Activated naive CD4-positive, alpha-beta T cell treated with anti-CD3 and anti-CD28 coated beads, Interleukin-2, amount 10 ng/mL, durations not matched to agents 7 days and 5 days (primary cell): ENCODE measurements at places on chromosomes 12 and 14.
A peak's percentile ranks its signal among the peaks of the same experiment; 100 is the strongest.

- no peak overlapping the region for H3K27ac ChIP-seq
- H3K4me1 ChIP-seq, result no peaks in the 10 kb centered on the region
- no peak overlapping the region for H3K4me3 ChIP-seq
- H3K27me3 ChIP-seq, result peaks cover 16% of the 10 kb centered on the region
These were observed 51.8 kb downstream of the PRIMA1 start for GRCh38 chr14:93736378-93737014.

- no peak overlapping the region for H3K27ac ChIP-seq
- DNase-seq, result no peak
- H3K4me3 ChIP-seq, result no peak overlapping the region
- no peaks in the 10 kb centered on the region for H3K36me3 ChIP-seq
- H3K27me3 ChIP-seq, result no peaks in the 10 kb centered on the region
These were observed 165.4 kb downstream of the FOXG1 start for GRCh38 chr14:28931999-28932398.

DNA sequence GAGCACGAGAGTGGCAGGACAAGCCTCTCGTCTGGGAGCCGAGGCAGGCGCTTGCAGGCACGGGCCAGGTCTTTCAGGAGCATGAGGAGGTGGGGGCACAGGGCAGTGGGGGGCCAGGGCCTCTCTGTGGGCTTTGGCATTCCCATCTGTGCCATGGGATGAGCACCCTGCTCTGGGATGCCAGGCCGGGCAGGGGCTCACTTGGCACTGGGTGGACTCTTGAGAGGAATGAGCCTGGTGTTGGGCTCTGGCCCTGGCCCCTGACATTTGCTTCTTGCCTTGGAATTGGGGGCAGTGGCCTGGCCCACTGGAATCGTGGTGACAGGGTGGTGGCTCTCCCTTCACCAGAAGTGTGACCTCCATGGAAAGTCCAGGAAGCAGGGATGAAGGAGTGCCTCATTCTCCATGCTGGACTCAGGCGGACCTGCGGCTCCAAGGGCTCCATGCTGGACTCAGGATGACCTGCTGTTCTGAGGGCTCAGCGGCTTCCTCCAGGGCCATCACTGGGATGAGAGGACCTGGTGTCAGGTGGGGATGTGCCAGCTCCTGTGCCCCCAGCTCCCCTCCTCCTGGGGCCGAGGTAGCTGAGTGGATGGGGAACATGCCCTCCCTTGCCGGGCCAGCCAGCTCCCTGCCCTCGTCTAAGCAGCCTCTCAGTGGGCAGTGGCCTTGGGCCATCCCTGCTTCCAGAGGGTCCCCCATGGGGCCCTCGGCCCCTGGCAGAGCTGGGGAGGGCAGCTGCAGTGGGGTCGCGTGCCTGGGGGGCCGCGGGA is 220.3 kb downstream of the KIF26A start:
- peaks cover 13% of the 10 kb centered on the region for H3K27me3 ChIP-seq
- no peaks in the 10 kb centered on the region for H3K4me1 ChIP-seq
- H3K27ac ChIP-seq, result no peak overlapping the region
- no peaks in the 10 kb centered on the region for H3K36me3 ChIP-seq

DNA sequence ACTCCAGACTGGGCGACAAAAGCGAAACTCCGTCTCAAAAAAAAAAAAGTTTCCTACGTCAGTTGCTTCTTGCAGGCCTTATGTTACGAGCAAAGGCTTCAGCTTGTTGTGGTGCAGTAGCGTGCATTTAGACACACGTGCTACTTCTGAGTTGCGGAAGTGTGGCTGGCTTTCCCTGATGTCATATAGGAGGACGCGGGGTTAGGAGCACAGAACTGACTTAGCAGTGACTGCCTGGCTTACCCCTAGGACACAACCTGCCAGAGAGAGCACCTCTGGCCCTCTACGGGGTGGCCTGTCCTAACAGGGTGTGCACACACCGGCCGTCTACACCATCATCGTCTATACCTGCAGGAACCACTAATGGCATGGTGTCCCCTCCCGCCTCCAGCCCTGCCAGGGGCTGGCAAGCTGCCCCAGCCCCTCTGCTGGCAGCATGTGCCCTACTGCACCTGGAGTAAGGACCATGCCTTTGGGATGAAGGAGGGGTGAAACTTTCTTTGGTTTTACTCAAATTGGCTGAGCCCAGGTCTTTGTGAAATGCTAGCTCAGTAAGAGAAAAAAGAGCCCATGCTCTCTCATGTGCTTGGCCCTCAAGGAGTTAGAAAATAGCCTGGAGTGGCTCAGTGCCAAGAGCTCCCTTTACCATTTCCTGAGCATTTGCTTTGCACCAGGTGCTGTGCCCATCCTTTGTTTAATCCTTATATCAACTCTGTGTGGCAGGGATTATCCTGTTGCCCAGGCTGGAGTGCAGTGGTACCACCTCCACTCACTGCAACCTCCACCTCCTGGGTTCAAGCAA is 1.7 kb upstream of the GPR68 start:
- peak overlapping the region; percentile 99 for H3K27ac ChIP-seq
- H3K4me1 ChIP-seq, result peaks cover 96% of the 10 kb centered on the region
- peak overlapping the region; percentile 84 for H3K4me3 ChIP-seq
- DNase-seq, result peak; percentile 92
- H3K36me3 ChIP-seq, result peaks cover 75% of the 10 kb centered on the region

DNA sequence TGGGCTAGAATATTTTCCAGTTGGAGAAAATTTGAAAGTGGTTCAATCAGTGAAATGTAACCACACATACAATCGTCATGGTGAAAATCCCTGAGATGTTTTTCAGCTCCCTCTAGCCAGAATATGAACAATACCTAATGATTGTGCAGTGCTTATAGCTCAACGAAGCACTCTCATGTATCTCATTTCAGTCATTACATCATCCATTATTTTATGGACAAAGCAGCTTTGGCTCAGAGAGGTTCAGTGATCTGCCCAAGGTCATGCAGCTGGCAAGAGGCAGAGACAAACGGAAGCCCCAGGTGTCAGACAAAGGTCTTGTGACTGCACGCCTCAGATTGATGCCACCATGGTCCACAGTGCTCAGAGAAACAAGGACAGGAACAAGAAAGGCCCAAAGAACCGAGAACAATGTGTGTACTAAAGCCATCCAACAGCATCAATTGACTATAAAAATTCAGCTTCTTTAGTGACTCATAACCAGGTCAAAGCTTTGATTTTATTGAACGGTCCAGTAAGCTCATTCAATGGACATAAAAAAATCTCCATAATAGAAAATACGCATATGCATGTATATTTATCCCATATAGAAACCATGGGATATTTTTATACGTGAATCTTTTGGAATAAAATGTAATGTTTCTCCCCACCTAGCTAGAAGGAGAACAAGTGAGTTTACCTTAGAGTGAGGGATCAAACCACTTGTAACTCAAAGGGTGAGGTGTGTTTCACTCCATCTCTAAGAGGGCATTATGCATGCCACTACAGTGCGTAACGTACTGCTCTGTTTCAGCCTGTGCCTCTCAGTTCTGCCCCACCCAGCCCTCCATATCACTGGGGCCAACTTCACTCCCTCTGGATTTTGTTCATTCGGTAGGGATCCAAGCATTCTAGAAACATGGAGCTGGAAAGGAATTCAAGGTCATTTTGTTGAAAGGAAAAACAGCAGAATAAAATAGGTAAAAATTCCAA is 141.8 kb downstream of the GRIN2B start:
- H3K27me3 ChIP-seq, result no peaks in the 10 kb centered on the region
- no peak overlapping the region for H3K4me3 ChIP-seq
- H3K4me1 ChIP-seq, result no peaks in the 10 kb centered on the region
- no peak for DNase-seq
- no peaks in the 10 kb centered on the region for H3K36me3 ChIP-seq
- no peak overlapping the region for H3K27ac ChIP-seq

GRCh38 chr14:70907996-70908934 is 1.0 kb downstream of the PCNX1 start:
- H3K4me3 ChIP-seq, result peak overlapping the region; percentile 95
- H3K36me3 ChIP-seq, result peaks cover 14% of the 10 kb centered on the region
- peak overlapping the region; percentile 98 for H3K27ac ChIP-seq

- H3K27ac ChIP-seq, result no peak overlapping the region
- peaks cover 4% of the 10 kb centered on the region for H3K4me1 ChIP-seq
- peak; percentile 95 for DNase-seq
- peak overlapping the region; percentile 47 for H3K4me3 ChIP-seq
These were observed 5.5 kb downstream of the AQP5 start for GRCh38 chr12:49967042-49967776.

- DNase-seq, result no peak
- no peak overlapping the region for H3K4me3 ChIP-seq
- H3K36me3 ChIP-seq, result peaks cover 39% of the 10 kb centered on the region
- peak overlapping the region; percentile 61 for H3K27ac ChIP-seq
These were observed 88.9 kb downstream of the PTGER2 start for GRCh38 chr14:52402812-52403526.

DNA sequence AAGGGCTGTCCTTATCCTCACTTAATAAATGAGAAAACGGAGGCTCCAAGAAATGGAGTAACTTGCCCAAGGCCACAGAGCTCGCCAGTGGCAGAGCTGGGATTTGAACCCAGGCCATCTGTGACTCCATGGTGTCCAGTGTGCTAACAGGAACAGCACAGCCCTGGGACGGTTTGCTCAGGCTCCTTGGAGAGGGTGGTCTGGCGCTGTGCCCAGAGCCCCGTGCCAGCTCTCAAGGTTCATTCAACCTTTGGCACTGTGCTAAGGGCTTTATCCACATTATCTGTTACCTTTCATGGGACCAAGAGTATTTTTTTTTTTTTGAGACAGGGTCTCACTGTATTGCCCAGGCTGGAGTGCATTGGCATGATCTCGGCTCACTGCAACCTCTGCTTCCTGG is 8.1 kb downstream of the DAO start:
- H3K36me3 ChIP-seq, result no peaks in the 10 kb centered on the region
- no peaks in the 10 kb centered on the region for H3K4me1 ChIP-seq
- no peak overlapping the region for H3K4me3 ChIP-seq
- H3K27me3 ChIP-seq, result peaks cover 10% of the 10 kb centered on the region

GRCh38 chr14:66698503-66698902 is 190.6 kb downstream of the GPHN start:
- H3K4me3 ChIP-seq, result no peak overlapping the region
- no peak overlapping the region for H3K27ac ChIP-seq
- no peak for DNase-seq
- H3K4me1 ChIP-seq, result no peaks in the 10 kb centered on the region
- peaks cover 4% of the 10 kb centered on the region for H3K27me3 ChIP-seq
- no peaks in the 10 kb centered on the region for H3K36me3 ChIP-seq

- no peaks in the 10 kb centered on the region for H3K36me3 ChIP-seq
- DNase-seq, result no peak
- no peak overlapping the region for H3K27ac ChIP-seq
- no peaks in the 10 kb centered on the region for H3K4me1 ChIP-seq
- H3K4me3 ChIP-seq, result no peak overlapping the region
These were observed 463.6 kb downstream of the NRXN3 start for GRCh38 chr14:78633752-78634151.

- no peaks in the 10 kb centered on the region for H3K4me1 ChIP-seq
- peaks cover 26% of the 10 kb centered on the region for H3K27me3 ChIP-seq
- no peaks in the 10 kb centered on the region for H3K36me3 ChIP-seq
These were observed 83.7 kb downstream of the TMEM30B start for GRCh38 chr14:61197416-61197815.

GRCh38 chr12:132163911-132164288 is 19.6 kb downstream of the NOC4L start:
- no peak for DNase-seq
- H3K27ac ChIP-seq, result no peak overlapping the region
- peaks cover 40% of the 10 kb centered on the region for H3K27me3 ChIP-seq
- no peak overlapping the region for H3K4me3 ChIP-seq
- H3K4me1 ChIP-seq, result peaks cover 18% of the 10 kb centered on the region
- no peaks in the 10 kb centered on the region for H3K36me3 ChIP-seq

- H3K27ac ChIP-seq, result peak overlapping the region; percentile 92
- H3K36me3 ChIP-seq, result peaks cover 29% of the 10 kb centered on the region
- no peaks in the 10 kb centered on the region for H3K27me3 ChIP-seq
- H3K4me3 ChIP-seq, result peak overlapping the region; percentile 74
- H3K4me1 ChIP-seq, result peaks cover 41% of the 10 kb centered on the region
- DNase-seq, result peak; percentile 61
These were observed 154.9 kb upstream of the ATP2B1 start for GRCh38 chr12:89863493-89863938.

GRCh38 chr12:131101703-131102492 is 148.2 kb downstream of the ADGRD1 start:
- no peak overlapping the region for H3K27ac ChIP-seq
- peaks cover 10% of the 10 kb centered on the region for H3K4me1 ChIP-seq
- no peaks in the 10 kb centered on the region for H3K36me3 ChIP-seq
- H3K27me3 ChIP-seq, result peaks cover 24% of the 10 kb centered on the region
- no peak for DNase-seq
- H3K4me3 ChIP-seq, result no peak overlapping the region

GRCh38 chr14:58717813-58718212 is 80.1 kb downstream of the DACT1 start:
- H3K27me3 ChIP-seq, result no peaks in the 10 kb centered on the region
- H3K27ac ChIP-seq, result no peak overlapping the region
- no peak for DNase-seq
- H3K4me3 ChIP-seq, result no peak overlapping the region
- no peaks in the 10 kb centered on the region for H3K36me3 ChIP-seq

- H3K36me3 ChIP-seq, result no peaks in the 10 kb centered on the region
- H3K27me3 ChIP-seq, result peaks cover 19% of the 10 kb centered on the region
- no peak overlapping the region for H3K27ac ChIP-seq
- peaks cover 31% of the 10 kb centered on the region for H3K4me1 ChIP-seq
These were observed 42.1 kb downstream of the MAP1LC3B2 start for GRCh38 chr12:116600959-116601918.

- no peak overlapping the region for H3K27ac ChIP-seq
- DNase-seq, result no peak
- no peaks in the 10 kb centered on the region for H3K27me3 ChIP-seq
- H3K4me3 ChIP-seq, result no peak overlapping the region
- no peaks in the 10 kb centered on the region for H3K36me3 ChIP-seq
- H3K4me1 ChIP-seq, result no peaks in the 10 kb centered on the region
These were observed 243.8 kb upstream of the NPAS3 start for GRCh38 chr14:32694795-32695449.

DNA sequence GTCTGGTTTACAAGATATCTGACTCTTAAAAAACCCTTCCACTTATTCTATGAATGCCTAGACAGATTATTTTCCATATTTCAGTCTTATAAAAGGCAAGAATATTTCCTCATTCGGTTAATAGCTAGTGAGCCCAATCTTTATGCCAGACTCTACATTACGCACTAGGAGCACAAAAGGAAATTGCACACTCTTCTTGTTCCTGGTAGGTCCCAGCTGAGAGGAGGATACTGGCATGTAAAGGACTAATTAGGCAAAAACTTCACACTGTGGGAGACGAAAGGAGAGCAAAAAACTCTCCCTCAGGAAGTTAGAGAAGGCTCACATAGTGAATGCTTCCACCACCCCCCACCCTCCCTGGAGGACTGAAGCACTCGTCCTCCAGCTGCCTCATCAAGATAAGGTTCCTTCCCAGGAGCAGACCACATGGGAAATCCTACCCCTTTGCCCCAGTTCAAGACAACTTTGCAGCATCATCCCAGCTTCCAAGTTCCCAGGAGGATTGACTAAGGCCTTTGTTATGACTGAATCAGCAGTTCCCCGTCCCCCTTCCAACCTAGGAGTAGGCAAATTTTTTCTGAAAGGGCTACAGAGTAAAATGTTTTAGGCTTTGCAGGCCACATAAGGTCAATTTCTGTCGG is 14.5 kb downstream of the CAPZA3 start:
- no peaks in the 10 kb centered on the region for H3K36me3 ChIP-seq
- no peaks in the 10 kb centered on the region for H3K27me3 ChIP-seq
- DNase-seq, result no peak
- no peaks in the 10 kb centered on the region for H3K4me1 ChIP-seq
- H3K4me3 ChIP-seq, result no peak overlapping the region
- H3K27ac ChIP-seq, result no peak overlapping the region
